ENCODE measurements at places on chromosomes 11 and 22.
A peak's percentile ranks its signal among the peaks of the same experiment; 100 is the strongest.

DNA sequence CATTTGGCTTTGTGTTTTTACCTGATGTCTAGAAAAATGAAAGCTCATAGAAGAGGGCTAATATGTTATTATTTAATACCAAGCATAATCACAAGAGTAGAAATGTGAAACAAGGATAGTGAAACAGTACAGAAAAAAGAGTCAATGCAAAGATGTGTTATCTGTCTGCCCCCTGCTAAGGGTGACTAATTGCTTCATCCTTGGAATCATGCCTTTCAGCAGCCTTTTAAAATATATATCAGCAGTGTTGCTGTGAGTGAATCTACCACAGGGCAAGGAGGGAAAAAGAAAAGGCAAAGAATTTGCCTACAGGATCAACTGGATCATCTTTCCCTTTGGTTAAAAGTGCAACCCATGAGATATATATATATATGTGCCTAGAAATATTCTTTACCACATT lies 867.2 kb upstream of the RAG2 start:
- DNase-seq: no peak

- DNase-seq: no peak
These were observed 46.5 kb upstream of the ADA2 start for GRCh38 chr22:17265649-17266248.

- no peak for DNase-seq
These were observed 1.4 kb upstream of the MS4A14 start for GRCh38 chr11:60394666-60395380.

GRCh38 chr11:42237701-42238235 lies 778.3 kb upstream of the LRRC4C start:
- peak; percentile 32 for DNase-seq

DNA sequence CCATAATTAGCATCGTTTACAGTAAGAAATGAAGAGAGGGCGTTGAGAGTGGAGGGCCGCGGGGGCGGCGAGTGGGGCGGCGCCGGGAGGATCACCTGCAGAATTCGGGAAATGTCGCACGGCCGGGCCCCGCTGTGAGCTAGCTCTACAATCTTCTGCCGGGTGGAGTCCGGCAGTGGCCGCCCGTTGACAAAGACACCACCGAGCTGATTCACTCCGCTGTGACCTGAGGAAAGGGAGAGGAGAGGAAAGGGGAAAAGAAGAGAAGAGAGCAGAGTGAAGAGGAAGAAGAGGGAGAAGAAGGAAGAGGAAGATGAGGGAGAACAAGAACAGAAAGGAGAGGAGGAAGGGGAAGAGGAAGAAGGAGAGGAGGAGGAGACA lies 8.5 kb downstream of the PAX6 start:
- no peak for DNase-seq

- DNase-seq: no peak
These were observed 17.6 kb downstream of the STARD10 start for GRCh38 chr11:72776117-72776843.

GRCh38 chr22:28955817-28956216 lies 72.4 kb downstream of the ZNRF3 start:
- DNase-seq: no peak

DNA sequence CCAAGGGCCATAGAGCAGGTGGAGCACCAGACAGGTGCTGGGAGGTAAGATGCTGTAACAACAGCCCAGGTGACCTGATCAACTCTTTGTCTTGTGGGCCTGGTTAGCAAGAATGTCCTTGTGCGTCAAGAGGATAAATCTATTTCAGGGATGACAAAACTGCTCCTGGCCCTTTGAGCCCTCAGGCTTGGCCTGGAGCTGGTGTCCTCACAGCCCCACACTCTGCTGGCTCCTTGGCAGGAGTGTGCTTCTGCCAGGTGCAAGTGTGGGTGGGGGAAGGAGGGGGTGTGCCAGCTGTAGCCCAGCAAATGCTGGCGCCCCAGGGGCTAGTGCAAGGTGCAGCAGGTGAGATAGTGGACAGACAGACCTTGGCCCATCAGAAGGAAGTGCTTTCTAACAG lies 19.5 kb downstream of the AMPD3 start:
- no peak for DNase-seq

GRCh38 chr11:126122863-126123262 lies 60.2 kb upstream of the CDON start:
- DNase-seq: no peak

- no peak for DNase-seq
These were observed 4.4 kb downstream of the MOGAT2 start for GRCh38 chr11:75721852-75722668.

DNA sequence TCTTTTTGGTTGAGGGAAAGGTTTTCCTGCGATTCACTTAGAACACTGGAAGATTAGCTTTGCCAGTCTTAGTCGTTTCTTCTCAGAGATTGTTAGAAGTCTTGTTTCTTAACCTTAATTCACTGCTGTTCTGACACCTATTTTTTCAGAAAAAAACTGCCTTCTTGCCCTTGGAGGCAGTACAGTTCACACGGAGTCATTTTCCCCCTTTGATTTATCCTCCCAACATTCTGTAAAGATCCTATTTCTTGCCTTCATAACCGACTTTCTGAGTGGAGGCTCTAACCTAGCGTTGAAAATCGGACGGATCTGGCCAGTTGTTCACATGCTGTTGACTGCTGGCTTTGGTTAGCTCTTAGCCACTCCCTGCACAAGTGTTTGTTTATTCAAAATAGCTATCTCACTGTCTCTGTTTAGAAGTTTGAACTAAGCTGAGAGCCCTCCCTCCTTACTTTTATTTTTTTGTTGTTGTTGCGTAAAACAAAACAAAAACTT lies 737 bp downstream of the BCL2L13 start:
- DNase-seq: peak; percentile 46

DNA sequence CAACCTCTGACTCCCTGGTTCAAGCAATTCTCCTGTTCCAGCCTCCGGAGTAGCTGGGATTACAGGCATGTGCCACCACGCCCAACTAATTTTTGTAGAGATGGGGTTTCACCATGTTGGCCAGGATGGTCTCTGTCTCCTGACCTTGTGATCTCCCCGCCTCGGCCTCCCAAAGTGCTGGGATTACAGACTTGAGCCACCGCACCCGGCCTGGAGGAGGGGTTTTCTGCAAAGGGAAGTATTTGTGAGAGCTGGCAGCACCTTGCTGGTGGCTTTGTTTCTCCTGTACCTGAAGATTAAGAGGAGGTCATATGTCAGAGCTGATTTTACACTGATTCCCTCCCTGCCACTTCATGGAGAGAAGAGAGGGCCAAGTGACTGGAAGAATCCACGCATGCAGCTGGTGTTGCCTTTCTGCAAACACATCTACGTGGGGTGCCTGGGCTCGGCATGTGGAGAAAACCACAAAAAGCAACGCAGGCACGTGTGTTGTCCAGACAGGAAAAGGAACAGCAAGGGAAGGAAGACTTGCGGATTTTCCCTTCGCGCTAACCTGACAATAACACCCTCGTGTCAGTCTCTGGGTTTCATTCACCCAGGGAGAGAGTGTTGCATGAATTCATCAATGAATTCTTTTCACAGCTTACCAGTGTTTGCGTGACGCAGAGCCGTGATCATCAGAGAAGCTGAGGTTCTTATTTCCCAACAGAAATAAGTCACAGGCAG lies 61.9 kb downstream of the TSPAN18 start:
- no peak for DNase-seq

DNA sequence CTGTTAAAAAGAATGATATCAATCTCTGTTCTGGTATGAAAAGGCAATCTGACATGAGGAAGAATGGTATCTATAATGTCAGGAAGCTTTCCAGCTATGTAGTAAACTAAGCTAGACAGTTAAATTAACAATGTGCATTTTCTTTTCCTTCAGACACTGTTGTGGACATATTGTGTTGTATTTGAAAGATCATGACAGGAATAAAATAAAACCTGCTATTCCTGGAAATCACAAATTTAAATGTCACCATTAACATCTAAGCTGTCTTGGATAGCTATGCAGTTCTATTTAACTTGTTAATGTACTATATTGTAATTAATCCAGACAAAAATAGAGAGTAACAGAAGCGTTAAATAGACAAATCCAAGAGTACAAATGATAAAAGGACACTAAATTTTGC lies 297.4 kb upstream of the LUZP2 start:
- DNase-seq: no peak

- DNase-seq: no peak
These were observed 11.4 kb upstream of the WNT11 start for GRCh38 chr11:76217653-76218160.

DNA sequence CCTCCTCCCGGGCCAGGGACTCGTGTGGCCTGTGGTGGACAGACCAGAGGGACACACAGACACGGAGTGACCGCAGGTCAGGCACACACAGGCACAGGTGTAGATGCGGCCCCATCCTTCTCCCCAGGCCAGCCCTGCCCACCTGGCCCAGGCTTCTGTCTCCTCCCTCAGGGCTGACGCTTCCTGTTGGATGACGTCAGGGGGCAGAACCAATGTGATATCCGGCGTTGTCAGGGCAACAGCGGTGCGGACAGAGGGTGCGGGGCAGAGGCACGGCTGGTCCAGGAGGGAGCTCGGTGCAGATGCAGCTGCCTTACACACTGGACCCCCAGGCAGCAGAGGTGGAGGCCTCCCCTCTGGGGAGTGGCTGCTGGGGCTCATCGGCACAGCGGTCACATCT lies 2.9 kb upstream of the TUBGCP6 start:
- DNase-seq: peak; percentile 39

DNA sequence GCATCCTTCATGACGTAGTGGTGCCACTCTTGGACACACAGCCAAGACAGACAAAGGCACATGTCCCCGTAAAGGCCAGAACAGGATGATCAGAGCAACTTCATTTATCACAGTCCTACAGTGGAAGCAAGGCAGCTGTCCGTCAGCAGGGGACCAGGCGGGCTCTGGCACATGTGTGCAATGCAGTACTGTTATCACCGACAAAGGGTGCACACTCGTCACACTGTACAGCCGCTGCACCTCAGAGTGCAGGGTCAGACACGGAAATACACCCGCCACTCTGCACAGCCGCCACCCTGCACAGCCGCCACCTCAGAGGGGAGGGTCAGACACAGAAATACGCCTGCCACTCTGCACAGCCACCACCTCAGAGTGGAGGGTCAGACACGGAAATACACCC lies 13.4 kb upstream of the IL17REL start:
- no peak for DNase-seq

DNA sequence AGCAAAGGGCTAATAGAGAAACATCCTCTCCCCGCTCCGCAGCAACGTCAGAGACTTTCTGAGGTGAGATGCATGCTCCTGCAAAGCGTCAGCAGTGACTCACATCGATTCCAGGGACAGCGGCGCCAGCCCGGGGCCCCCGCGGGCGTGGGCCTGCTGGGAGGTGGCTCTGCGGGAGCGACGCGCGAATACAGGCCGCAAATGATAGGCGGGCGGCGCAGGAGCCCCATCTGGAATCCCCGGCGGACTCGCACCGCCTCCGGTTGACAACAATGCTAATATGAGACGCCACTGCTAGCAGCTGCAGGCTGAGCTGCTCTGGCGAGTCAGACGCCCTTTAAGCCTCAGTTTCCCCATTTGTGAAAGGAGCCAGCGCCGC lies 557 bp downstream of the RANGAP1 start:
- peak; percentile 94 for DNase-seq

GRCh38 chr11:71334191-71334590 lies 81.8 kb upstream of the SHANK2 start:
- DNase-seq: no peak

DNA sequence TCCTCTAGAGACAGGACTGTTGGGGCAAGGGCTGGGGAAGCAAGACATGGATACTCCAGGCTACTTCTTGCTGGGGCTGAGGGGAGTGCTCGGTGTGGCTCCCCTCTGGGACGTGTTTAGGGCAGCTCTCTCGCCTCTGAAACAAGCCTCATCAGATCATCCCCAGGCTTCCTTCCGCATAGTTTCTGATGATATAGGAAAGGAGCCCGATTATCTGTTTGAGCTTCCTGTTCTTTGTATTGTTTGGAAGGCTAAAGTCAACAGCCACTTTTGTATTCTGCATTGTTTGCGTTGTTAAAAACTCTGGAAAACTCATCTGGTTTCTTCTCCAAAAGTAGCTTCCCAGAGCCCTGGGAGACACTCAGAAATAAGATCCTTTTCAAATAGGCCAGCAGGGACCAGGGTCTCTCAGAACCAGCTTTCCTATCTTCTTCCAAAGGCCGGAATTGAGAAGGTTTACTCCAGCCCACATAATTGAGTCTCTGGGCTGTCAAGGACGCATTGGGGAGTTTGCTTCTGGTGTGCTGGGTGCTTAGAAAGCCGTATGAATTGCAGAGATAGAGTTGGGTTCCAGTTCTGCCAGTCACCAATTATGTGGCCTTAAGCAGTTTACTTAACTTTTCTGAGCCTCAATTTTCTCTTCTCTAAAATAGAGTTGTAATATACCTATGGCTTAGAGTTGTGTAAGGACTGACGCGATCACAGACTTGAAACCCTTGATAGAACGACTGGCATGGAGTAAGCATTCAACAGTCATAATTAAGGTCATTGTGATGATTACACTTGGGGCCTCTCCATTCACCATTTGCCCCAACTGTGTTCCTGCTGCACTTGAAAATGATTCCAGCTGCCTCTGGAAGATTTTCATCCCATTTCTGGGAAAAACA lies 19.1 kb downstream of the CD44 start:
- no peak for DNase-seq

DNA sequence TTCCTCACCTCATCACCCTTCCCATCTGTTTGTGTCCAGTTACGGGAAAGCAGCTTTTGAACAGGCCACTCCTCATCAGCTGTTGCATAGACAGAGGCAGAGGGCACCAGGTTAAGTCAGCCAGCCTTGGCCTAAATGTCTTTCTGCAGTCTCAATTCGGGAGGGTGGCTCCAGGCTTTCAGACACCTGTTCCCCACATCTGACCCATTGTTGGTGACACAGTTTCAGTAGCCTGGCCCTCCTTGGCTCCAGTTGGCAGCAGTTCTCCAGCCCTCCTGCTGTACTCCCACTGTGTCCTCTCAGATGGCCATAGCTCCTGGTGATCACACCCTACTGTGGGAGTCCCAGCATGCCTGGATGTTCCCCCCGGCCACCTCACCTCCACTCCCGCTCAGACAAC lies 70.8 kb upstream of the MYOD1 start:
- no peak for DNase-seq

GRCh38 chr11:68974421-68975194 lies 6.2 kb downstream of the MRGPRD start:
- DNase-seq: no peak

- DNase-seq: no peak
These were observed 11.3 kb upstream of the BACE1-AS start for GRCh38 chr11:117279711-117280376.

GRCh38 chr22:19942157-19943081 lies 801 bp upstream of the TXNRD2 start:
- DNase-seq: peak; percentile 40

GRCh38 chr11:121426476-121427399 lies 25.4 kb upstream of the SORL1 start:
- DNase-seq: no peak

DNA sequence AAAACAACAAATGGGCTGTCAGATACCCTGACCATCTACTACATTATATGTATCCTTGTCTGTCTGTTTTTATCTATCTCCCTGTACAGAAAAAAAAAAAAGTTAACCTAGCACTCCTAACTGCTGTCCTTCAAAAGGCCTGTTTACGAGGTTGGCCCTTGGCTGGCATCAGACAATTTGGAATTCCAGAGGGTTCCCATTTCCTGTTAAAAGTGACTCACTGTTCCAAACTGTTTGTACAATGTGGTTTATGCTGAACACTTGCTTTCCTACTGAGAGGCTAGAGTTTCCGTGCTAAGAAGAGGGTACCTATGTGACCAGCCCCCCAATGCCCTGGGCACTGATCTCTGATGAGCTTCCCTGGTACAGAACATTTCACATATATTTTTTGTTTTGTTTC lies 65.9 kb upstream of the HMGXB4 start:
- DNase-seq: peak; percentile 77

GRCh38 chr22:22683668-22684361 lies 39.4 kb downstream of the GGTLC2 start:
- DNase-seq: no peak

Data from kidney tubule cell (primary cell).